ENCODE measurements at places on chromosomes 1 and 21.

- DNase-seq: peak; percentile 67
These were observed 320.3 kb downstream of the KIF26B start for GRCh38 chr1:245475126-245475525.

- DNase-seq: no peak
These were observed 85.7 kb upstream of the RALGPS2 start for GRCh38 chr1:178639326-178639725.

GRCh38 chr1:52792036-52792435, 50.5 kb upstream of the ZYG11A start:
- DNase-seq: no peak

DNA sequence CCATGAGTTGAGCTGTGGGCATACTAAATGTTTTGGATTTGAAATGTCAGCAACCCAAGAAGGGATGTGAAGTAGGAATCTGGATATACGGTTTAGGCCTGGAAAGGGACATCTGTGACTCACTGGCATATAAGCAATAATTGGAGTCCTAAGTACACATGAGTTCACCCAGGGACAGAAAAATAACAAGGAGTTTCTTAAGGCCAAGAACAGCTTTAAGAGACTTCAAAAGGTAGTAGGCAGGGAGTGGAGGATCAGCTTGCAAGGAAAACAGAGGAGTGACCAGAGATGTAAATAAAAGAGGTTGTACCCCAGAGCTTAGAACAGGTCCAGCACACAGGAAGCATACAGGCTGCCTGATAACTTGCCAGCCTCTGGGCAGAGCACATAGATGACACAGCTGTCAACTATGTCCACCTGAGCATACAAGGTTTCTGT, 28.1 kb downstream of the TMEM50B start:
- no peak for DNase-seq

DNA sequence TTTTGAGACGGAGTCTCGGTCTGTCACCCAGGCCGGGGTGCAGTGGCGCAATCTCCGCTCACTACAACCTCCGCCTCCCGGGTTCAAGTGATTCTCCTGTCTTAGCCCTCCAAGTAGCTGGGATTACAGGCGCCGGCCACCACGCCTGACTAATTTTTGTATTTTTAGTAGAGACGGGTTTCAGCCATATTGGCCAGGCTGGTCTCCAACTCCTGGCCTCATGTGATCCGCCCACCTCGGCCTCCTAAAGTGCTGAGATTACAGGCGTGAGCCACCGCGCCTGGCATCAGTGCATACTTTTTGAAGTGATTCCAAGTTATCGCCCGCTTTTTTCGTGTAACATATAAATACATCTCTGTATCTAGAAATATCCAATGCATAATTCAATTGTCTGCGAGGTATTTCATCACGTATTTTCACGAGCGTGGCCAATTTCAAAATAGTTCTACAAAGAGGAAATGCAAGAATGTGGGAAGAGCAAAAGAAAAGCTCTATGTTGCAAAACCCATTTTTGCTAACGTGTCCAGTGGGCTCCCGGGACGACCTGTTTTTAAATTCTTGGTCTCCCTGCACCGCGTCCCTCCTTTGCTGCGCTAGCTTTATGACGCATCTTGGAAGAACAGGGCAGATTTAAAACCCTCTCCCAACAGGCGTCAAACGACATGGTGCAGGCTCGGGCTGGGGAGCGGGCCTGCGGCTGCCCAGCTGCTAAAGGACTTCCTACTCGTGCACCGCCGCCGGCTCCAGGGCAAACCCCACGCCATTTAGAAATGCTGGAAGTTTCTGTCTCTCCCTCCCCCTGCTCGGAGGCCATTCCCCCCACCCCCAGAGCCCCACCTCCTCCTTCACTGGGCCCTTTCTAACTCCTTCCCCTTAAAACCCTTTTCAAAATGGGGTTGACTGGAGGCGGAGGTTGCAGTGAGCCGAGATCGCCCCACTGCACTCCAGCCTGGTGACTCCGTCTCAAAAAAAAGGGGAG, 923 bp upstream of the IFNGR2 start:
- DNase-seq: peak; percentile 86

- no peak for DNase-seq
These were observed 126.2 kb downstream of the LACTBL1 start for GRCh38 chr1:22846458-22846857.

DNA sequence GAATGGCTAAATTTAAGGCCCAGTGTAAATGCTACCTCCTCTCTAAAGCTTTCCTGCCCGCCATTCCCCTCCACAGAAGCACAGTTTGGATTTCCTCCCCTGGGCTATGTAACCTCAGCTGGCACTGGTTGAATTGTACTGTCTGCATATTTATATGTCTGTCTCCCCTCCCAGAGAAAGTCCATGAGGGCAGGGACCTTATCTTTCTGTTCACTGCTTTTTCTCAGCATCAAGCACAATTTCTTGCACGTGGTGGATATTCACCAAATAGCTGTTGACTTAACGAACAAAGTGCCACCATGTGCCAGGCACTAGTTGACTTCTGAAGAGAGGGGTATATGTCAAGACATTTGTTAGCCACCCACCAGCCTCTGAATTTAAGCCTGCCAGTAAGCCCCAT, 9.5 kb upstream of the PDIK1L start:
- DNase-seq: no peak

DNA sequence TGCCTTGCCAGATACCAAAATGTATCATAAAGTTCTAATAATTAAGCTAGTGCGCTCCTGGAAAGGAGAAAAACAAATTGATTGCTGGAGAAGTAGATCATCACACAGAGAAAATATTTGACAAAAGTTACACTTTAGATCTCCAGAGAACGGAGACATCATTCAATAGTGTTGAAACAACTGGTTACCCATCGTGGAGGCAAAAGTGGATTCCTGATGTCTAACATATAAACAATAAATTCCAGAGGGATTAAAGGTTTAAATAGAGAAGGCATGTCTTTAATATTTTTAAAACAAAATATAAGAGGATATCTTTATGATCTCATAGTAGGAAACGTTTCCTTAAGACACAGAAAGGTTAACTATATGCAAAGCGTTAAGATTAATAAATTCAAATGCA, 41.0 kb downstream of the NRIP1 start:
- no peak for DNase-seq

- no peak for DNase-seq
These were observed 5.3 kb downstream of the DISP3 start for GRCh38 chr1:11484321-11484655.

- DNase-seq: no peak
These were observed 43.6 kb upstream of the ROR1 start for GRCh38 chr1:63730211-63730610.

DNA sequence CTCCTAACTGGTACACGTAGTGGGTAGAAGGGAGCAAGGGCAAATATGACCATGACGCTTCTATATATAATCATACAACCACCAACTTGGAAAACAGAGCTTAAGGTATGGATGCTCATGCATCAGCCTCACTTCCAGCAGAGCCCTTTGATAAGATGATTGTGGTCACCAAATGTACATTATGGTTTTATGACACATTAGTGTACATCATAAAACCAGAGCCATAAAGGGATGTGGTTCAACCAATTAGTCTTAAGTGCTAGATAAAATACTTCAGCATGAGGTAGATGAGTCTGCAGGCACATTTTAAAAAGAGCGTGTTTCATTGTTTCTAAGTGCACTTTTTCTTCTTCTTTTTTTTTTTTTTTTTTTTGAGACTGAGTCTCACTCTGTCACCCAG, 43.7 kb downstream of the NIBAN1 start:
- DNase-seq: no peak
